Left hindlimb (tissue), 1 donor: ENCODE measurements at places on chromosomes 6 and 20.

DNA sequence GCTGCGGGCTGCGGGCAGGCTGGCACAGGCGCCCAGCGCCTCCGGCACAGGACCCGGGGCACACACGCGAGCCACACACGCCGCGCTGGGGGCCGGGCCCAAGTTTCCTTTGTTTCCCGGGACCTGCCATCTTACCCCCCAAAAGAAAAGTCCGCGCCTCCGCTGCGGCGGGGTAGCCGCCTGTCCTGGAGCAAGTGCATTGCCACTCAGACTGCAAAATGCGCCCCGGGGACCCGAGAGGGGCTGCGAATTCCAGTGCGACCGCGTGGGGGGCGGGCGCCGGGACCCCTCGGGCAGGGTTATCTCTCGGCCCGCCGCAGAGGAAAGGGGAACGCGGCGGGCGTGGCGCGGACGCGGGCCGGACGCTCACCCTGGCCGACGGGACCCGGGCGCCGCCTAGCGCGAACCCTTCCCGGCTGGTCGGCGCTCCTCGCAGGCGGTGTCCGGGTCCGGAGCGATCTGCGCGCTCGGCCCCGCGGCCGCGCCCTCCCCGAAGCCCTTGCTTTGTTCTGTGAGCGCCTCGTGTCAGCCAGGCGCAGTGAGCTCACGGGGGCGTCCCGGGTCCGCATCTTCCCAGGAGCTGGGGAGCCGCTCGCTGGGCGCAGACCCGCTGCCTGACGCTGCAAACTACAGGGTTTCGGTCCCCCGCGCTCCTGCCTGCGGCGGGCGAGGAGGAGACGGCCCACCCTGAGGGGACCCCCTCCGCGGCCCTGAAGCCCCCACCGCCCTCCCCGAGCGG lies 639 bp upstream of the CD24 start:
- peak; percentile 61 for DNase-seq

DNA sequence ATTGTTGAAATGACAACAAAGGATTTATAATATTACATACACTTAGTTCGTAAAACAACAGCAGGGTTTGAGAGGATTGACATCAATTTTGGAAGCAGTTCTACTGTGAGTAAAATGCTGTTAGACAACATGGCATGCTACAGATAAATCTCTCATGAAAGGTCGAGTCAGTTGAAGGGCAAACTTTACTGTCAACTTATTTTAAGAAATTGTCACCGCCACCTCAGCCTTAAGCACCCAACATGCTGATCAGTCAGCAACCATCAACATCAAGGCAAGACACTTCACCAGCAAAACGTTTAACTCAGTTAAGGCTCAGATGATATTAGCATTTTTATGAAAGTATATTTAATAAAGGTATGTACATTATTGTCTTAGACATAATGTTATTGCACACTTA lies 31.0 kb downstream of the CYB5R4 start:
- DNase-seq: no peak

DNA sequence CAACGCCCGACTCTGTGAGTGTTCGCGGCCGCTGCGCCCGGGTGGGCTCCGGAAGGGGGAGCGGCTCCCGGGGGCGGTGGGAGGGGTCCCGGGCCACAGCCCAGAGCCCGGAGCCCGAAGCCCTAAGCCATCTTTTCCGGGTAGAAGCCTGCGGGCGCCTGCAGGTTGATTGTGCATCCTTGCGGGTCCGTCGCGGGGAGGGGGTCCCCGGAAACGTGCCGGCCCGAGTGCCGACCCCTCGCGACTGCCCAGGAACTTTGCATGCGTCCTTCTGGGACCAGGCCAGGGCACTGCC lies 413 bp downstream of the PTPRA start:
- peak; percentile 83 for DNase-seq

- DNase-seq: peak; percentile 63
These were observed 14.9 kb upstream of the FAM210B start for GRCh38 chr20:56343861-56344381.

DNA sequence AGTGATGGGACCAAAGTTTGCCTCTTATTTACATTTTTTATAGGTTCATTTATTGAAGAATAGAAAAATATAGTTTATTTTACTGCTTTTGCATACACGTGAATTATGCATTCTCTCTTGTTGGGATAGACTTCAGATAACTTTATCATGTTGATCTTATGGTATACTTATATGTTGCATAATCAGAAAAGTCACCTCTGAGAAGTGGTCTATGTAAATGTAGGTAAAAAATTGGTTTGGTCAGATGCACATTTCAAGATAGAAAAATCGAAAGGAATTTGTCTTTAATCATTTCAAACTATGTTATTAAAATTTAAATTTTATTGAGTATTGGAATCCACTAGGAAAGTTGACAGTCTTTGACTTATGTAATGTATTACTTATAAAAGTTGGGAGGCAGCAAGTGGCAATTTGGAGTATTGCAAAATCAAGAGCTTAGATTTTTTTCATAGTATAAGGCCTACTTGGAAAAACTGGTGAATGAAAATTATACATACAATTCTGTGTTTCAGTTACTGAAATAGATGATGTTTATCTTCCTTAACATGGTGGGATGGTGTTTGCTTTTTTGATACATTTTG lies 2.4 kb downstream of the PHF3 start:
- DNase-seq: no peak

DNA sequence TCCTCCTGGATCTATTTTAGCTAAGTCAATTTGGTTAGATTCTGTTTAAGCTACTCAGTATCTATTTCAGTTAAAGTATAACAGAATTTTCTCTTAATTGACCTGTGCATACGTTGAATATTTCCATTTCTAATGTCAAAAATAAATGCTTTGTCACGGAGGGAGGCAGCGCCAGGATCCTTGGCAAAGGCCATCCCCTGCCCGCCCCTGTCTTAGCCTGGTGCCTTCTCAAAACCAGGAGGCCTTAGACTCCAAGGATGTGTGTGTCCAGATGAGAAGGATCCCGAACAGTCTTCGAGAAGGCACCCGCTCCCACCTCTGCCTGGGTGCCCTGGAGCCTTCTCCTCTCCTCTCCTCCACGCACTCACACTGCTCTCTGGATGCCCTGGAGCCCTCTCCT lies 22.4 kb downstream of the TCFL5 start:
- no peak for DNase-seq

DNA sequence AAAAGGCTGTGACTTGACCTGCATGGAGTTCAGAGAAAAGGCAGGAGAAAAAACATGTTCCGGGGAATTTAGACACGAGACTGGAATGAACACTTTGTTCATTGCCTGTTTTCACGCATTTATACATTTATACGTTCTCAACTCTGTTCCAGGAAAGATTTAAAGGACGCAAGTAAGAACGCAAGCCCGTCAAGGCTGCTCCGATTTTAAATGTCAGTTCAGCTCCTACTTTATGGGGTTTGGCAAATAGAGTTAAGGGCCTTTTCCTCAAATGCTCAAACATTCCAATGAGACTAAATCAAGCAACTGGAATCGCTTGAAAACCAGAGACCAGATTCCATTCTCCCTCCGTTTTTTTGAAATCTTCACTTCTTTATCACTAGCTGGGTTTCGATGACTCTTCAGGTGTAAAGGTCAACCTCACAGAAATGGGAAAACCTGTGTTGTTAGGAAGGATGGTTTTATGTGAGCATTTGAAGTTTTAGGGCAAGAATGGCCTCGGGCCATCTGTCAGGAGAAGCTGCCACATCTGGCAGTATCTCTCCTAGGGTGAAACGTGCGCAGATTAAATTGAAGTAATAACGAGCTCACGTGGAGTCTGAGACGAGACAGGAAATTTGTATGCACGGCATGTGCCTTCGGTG lies 24.9 kb downstream of the TTLL2 start:
- DNase-seq: no peak

GRCh38 chr6:16690608-16691142 lies 70.6 kb downstream of the ATXN1 start:
- no peak for DNase-seq

GRCh38 chr20:13865791-13866351 lies 81.0 kb downstream of the NDUFAF5 start:
- no peak for DNase-seq

GRCh38 chr6:116047173-116047933 lies 13.3 kb downstream of the FRK start:
- no peak for DNase-seq

DNA sequence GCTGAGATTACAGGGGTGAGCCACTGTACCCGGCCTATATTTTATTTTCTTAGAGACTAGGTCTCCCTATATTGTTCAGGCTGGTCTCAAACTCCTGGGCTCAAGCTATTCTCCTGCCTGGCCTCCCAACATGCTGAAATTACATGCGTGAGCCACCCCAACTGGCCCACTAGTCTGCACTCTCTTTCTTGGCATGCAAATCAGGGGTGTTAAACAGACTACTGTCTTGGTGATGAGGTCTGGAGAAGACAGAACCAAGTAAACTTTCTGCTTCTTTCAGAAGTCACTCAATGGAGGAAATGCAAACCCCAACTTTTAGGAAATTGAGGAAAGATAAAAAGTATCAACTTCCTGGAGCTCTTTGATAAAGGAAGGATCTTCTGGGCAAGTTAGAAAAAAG lies 8.0 kb upstream of the TUBB2B start:
- DNase-seq: no peak

- no peak for DNase-seq
These were observed 41.4 kb downstream of the SLC22A23 start for GRCh38 chr6:3415490-3415889.

DNA sequence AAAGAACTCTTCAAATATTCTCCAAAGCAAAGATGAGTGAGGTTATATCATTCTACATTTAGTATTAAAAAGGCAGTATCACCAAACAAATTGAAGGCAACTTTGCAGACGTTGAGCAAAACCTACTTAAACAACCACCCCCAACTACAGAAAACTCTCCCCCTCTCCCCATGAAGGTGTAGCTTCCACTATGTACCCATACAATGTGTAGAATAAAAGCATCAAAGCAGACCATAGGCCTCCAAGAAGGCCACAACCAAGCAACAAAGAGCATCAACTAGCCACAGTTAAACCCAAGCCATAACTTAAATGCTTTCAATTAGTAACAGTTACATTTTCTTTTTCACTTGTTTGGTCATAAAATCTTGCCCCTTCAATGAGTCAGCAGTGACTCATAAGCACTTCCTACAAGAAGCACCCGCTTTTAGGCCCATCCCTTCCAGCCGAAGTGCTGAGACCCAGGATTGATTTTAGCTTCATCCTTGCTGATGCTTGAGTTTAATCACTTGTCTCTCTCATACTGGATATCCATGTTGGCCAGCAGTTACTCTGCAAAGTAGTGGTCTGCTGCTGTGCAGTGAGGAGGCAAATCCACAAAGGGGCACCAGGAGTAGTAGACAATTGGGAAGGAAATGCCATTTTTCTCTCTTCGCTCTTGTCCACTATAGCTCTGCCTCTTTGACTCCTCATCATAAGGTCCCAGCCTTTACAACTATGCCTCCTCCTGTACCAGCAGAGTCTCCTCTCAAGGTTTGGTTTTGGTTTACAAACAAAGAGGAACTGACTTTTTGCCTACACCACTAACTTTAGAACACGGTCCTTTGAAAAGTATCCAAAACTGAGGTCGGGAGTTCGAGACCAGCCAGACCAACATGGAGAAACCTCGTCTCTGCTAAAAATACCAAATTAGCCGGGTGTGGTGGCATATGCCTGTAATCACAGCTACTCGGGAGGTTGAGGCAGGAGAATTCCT lies 8.4 kb upstream of the NUP153 start:
- no peak for DNase-seq

- no peak for DNase-seq
These were observed 32.5 kb upstream of the DLGAP4 start for GRCh38 chr20:36273414-36274180.

DNA sequence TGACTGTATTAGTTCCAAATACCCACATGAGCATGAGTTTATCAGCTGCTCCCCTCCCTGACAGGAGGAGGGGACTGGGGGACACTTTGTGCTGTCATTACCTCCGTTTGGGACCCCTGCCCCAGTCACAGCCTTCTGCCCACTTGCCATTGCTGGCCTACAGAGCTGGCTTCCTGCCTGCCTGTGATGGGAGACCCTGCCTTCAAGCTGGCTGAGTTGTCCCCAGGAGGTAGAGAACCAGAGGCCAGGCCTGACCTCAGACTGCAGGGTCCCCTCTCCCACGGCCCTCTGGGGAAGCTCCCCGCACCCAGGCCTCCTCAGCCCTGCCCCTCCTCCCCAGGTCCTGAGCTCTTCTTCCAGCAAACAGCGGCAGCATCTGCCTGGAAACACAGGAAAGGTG lies 105.5 kb downstream of the JPH2 start:
- DNase-seq: no peak

- DNase-seq: no peak
These were observed 3.7 kb downstream of the PHACTR1 start for GRCh38 chr6:12720310-12720709.

DNA sequence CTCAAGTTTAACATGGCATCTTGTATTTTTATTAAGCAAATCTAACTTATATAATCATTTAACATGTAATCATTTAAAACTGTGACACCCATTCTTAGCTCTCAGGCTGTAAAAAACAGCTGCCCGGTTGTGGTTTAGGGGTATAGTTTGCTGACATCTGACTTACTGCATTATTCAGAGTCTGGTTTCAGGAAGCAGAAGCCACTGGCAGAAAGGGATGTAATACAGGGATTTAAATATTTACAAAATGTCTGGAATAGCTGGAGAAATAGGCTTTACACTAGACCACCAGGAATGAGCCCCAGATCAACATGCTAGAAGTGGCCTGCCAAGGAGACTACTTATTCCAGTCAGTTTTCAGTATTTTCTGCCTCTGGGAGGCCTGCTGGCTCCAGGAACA lies 421.1 kb downstream of the CD109 start:
- no peak for DNase-seq

DNA sequence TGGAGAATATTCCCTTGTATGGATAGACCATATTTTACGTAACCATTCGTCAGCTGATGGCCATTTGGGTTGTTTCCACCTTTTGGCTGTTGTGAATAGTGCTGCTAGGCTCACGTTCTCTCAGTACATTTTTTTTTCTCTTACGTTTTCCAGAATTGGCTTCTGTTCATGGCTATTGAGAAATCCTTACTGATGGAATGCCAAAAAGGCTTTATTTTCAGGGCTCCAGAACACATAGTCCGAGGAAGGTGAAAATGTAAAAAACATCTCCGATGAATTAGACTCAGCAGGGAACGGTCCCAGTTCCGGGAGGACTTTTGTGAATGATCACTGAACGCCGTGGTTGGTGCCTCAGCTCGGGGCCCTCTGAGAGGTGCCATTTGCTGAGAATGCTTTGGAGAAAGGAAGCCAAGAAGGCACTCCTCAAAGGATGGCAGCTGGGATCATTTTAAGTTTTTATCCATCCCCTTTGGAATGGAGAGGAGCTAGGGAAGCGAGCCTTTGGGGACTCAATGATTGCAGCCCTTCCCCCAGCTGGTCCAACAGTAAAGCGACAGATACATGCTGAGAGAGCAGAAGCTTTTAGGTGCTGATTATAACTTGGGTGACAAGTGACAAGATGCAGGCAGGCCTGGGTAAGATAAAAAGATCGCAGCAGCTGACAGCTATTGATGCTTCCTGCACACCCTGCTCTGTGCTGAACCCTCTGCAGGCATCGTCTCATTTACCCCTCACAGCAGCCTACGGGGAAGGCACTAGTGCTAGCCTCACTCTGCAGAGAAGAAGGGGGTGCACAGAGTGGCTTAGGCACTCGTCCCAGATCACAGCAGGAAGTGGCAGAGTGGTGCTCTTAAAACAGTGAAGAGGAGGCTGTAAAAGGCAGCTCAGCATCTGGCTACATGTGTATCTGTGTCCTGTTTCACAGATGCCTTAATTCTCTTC lies 133.4 kb upstream of the KCNG1 start:
- DNase-seq: no peak
